ENCODE measurements at places on chromosomes 3 and 15.

GRCh38 chr15:82647045-82647834 lies at the start of gene CPEB1:
Gene CPEB1 (minus strand): TSS chr15:82647363. CDS start chr15:82628459, 18,904 bp downstream.
- peak; percentile 29 for DNase-seq

- DNase-seq, result no peak
Measured at GRCh38 chr3:157073810-157074209, 86.1 kb downstream of the CCNL1 start.

GRCh38 chr3:36557021-36557707 lies 176.9 kb downstream of the STAC start:
- no peak for DNase-seq

DNA sequence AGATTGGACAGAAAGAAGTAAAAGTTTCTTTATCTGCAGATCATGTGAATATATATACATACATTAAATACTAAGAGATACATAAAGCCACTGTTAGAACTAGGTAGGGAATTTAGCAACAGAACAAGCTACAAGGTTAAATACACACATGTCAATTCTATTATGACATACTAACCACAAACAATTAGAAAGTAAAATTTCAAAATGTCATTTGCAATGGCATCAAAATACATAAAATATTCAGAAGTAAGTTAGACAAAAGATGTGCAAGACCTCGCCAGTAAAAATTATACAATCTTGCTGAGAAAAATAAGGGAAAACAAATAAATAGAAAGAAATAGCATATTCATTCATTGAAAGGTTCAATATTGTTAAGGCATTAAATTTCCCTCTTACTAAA lies 200.0 kb upstream of the HES1 start:
- DNase-seq, result no peak

DNA sequence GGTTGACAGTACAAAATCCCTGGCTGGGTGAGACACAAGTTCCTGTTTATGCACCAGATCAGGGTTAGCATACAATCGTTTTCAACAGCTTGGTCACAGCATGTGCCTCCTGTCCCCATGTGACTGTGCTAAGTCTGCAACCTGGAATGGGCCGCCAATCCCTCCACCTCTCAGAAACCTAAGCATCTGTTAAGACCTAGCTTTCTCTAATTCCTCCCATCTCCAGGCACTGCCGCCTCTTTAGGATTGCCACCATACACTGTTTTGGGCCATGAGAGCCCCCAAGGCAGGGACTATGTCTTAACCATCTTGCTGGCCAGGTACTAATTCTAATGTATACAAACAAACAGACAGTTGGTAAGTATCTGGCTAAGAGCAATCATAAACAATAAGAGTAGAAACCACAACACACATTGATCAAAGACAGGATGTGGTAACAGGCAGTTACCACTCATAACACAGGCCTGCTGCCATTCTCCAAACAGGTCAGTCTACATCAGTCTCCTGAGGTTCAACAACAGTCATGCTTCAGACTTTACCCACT lies 25.6 kb downstream of the SEC22C start:
- no peak for DNase-seq

DNA sequence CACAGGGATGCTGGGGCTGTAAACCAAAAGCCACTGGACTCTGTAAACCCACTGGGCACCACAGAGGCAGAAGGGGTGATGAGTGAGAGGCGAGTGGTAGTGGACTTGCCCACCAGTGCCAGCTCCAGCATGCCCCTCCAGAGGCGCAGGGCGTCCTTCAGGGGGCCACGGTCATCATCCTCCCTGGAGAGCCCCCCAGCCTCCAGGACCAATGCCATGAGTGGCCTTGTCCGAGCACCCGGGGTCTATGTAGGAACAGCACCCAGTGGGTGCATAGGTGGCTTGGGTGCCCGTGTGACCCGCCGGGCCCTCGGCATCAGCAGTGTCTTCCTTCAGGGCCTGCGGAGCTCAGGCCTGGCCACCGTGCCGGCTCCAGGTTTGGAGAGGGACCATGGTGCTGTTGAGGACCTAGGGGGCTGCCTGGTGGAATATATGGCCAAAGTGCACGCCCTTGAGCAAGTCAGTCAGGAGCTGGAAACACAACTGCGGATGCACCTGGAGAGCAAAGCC lies at the start of gene BFSP2:
BFSP2 (plus strand) TSS at position 51 of the 510 bp plus-strand sequence; CDS start at position 79, 28 bp downstream.
- no peak for DNase-seq

DNA sequence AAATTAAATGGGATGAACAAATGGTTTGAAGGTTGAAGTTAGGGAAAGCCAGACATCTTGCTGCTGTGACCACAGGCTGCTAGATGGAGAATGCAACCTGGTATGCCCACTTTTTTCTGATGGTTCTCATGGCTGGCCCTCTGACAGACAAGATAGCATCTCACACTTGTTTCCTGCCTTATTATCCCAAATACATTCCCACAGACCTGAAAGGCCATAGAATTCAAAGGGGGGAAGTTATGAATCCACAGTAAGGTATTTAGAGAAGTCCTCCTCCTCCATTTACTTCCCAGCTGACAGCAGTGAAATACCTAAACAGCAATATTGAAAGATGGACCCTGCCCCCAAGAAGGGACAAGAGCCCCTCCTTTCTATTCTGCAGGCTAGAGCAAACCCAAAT lies 32.4 kb downstream of the LEO1 start:
- DNase-seq, result no peak

DNA sequence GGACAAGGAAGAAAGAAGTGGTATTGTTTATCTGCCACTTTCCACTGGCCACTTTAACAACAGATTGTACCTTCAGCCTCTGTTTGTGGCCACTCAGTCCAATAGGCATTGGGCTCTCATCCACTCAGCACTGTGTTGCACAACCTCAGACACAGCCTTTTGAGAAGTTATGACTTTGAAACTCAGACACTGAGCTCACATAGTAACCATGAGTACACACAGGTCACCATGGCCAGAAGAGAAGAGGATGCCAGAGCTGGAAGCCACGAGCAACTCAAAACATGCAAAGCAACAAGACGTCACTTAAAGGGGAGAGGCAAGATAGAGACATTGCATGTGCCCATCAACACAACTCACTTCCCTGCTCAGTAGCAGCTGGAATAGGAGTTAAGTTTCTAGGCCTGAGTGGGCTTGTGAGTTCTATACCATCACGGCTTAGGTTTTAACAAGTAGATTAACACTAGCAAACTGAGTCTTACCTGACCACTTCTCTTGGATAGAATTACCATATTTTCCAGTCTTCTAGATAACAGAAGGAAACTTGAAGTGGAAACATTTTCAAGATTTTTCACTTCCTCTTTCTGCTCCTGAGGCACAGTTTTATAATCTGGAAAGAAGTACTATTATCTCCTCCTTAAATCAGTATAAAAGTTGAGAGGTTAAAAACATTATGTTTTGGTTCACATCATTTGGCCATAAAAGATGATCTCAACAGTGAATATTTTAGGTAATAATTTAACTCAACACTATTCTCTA lies 103.5 kb downstream of the IMPG2 start:
- DNase-seq, result no peak
